ENCODE measurements at places on chromosomes 12 and 14.
A peak's percentile ranks its signal among the peaks of the same experiment; 100 is the strongest.

- no peak for DNase-seq
Observed at GRCh38 chr12:100027671-100028070, 42.9 kb upstream of the ANKS1B start.

DNA sequence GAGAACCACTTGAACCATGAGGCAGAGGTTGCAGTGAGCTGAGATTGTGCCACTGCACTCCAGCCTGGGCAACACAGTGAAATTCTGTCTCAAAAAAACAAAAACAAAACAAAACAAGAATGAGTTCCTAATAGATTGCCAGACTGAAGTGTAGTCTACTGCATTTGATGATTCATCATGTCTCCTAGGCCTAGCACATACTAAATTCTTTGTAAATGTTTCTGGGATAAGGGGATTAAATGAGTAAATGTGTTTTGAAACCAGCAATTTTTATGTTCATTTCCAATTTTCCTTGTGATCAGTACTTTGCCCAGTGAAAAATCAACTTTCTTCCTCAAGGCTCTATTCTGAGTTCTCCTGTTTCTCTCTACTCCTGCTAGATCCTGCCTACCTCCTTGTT is 2.9 kb upstream of the DYRK2 start:
- DNase-seq, result peak; percentile 77

- no peak for DNase-seq
Observed at GRCh38 chr14:82134411-82134810, 600.8 kb upstream of the SEL1L start.

- DNase-seq, result no peak
Observed at GRCh38 chr12:92272061-92272964, 126.7 kb upstream of the BTG1 start.

DNA sequence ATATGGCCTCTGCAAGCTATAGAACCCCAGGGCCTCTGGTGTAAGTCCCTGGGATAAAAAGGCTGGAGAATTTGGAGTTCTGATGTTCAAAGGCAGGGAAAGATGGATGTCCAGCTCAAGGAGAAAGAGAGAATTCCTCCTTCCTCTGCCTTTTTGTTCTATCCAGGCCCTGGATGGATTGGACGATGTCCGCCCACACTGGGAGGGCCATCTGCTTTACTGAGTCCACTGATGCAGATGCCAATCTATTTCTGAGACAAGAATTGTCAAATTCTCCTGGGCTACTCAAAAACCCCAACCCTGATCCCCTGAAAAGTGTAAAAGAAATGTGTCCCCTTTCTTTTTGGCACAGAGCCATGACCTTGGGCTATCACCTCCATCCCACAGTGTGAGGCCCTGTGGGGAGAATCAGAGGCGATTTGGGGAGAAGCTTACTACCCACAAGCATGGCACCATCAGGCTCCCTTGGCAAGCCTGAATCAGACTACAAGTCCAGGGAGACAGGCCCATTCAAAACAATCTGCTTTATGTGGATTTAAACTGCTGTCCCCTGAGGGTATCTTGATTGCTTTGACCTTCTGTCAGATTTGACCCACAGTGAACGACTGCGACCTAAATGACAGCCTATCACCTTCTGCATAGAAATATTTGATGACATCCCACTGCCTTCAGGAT is 334.0 kb downstream of the NUAK1 start:
- no peak for DNase-seq
